ENCODE measurements at places on chromosomes 6 and 20.

- no peak for DNase-seq
These were observed 442.2 kb upstream of the MAN1A1 start for GRCh38 chr6:119791736-119792135.

DNA sequence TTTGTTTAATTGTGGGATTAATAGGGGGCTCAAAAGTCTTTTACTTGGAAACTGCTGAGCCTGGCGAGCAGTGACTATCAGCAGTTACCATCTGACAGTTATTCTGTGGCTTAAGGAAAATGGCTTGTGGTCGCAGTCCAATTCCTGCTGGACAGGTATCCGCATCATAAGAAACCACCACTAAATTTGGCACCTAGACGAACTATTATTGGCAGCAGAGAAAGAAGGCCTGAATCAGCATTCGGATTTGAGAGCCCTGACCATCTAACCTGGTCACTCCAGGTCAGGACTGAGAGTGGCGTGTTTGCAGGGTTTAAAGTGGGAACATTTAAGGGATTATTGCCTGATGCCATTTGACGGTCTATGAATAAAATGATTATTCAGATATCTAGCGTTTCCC lies 146.4 kb downstream of the RPS12 start:
- DNase-seq: no peak

- no peak for DNase-seq
These were observed 272.0 kb downstream of the PACRG start for GRCh38 chr6:162999575-163000285.

- no peak for DNase-seq
These were observed 136.5 kb downstream of the SMOC2 start for GRCh38 chr6:168577496-168577895.

DNA sequence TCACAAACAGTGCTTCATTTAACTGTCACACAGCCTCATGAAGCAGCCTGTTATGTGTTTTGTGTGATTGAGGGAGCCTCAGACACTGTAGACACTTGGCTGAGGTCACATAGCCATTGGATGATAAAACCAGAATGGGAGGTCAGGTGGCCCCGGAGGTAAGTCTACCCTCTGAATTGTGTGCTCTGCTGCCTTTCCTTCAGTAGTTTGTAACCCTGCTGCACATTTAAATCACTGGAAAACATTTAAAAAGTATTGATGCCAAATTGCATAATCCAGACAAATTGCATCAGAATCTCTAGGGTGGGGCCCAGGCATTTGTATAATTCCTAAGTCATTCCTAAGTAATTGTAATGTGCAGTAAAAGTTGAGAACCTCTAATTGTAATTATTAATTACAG lies 85.2 kb upstream of the ECI2 start:
- no peak for DNase-seq
